ENCODE measurements at places on chromosomes 7 and 10.

DNA sequence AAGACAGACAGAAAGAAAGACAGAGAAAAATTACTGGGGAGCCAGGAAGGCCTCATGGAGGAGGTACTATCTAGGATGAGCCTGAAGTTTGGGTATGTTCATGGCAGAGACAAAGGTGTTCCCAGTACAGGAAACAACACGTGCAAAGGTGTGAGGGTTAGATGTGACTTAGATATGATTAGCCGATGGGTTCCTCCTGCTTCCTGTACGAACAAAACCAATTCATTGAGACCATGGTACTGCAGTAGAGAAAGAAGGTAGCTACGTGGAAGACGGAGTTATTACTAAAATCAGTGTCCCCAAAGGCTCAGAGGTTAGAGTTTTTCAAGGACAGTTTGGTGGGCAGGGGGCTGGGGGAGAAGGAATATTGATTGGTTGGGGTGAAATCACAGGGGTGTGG, 55.2 kb upstream of the CHST3 start:
- DNase-seq, result no peak

- no peak for DNase-seq
Measured at GRCh38 chr10:68212721-68213352, 19.1 kb downstream of the ATOH7 start.

- DNase-seq, result no peak
Measured at GRCh38 chr7:107913851-107914250, 22.9 kb downstream of the DLD start.

GRCh38 chr7:771234-772004, 44.3 kb upstream of the PRKAR1B start:
- no peak for DNase-seq

- DNase-seq, result no peak
Measured at GRCh38 chr10:15735763-15736162, 16.0 kb upstream of the ITGA8 start.

- DNase-seq, result no peak
Measured at GRCh38 chr10:107800061-107800460, 635.6 kb upstream of the SORCS1 start.

GRCh38 chr7:95429241-95429990, 5.4 kb downstream of the PON2 start:
- no peak for DNase-seq

GRCh38 chr7:148367731-148368475, 222.7 kb upstream of the C7orf33 start:
- no peak for DNase-seq

GRCh38 chr7:117349570-117349969, 26.7 kb upstream of the WNT2 start:
- DNase-seq, result no peak

GRCh38 chr7:145331076-145331475, 495.2 kb upstream of the TPK1 start:
- no peak for DNase-seq

DNA sequence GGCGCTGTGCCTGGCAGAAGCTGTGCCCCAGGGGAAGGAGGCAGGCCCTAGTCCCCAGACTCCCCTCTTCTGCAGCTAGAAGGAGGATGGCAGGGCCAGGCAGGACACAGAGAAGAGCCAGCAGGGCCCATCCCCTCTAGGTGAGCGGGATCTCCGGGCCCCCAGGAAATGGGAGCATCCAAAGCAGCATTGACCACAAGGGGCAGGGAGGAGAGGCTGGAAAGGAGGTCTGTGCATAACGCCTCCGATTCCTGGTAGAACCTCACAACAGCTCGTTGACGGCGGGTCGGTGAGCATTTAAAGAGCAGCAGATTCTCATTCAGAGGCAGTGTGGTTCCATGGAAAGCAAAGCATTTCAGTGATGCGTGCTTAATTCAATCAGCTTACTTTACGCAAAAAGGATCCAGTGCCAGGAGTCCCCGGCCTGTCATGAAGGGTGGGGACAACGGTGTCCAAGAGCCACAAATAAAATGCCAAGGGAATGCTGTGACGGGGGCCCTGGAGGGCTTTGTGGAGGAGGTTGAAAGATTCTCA, 41.0 kb downstream of the CLRN3 start:
- DNase-seq, result no peak

DNA sequence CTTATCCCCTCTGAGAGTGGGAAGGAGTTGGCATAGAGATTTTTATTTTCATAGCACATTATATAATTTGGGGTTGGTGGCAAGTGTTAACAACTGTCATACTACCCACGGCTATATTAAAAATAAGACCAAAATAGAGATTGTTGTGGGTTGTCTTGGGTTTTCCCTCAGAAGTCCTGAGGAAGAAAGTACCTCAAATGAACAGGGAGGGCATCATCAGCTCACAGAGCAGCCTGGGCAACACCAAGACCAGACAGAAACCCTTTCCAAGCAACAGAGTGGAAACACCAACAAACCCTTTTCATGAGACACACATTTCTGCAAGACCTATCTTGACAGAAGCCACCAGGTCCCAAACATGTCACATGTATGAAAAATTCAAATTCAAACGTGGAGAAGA, 121.2 kb downstream of the GLI3 start:
- no peak for DNase-seq

DNA sequence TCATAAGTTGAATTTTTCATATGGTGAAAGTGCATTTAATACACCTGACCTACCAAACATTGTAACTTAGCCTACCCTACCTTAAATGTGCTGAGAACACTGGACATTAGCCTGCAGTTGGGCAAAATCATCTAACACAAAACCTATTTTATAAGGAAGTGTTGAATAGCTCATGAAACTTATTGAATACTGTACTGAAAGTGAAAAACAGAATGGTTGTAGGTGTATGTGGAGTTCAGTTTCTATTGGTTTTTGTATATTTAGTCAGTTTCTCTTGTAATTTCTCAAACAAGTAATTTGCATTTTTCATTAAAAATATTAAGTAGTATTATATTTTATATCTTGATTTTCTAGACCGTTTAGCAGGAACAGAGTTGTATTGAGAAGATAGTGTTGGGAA, 15.3 kb downstream of the CCDC7 start:
- no peak for DNase-seq

DNA sequence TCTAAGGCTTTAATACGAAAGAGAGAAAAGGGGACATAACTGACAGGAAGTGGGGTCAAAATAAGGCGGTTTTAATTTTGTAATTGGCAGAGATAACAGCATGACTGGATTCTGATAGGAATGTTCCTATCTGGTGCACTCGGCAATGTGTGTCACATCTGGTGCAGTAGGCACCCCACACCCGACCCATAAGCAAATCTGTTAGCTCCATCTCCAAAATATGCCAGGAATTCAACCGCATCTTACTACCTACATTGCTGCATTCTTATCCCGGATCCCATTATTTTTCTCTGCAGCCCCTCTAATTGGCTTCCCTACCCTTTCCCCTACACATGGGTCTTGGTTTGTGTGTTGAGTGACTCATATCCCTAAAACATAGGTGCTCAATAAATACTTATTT, 19.1 kb upstream of the GALNT11 start:
- DNase-seq, result no peak

DNA sequence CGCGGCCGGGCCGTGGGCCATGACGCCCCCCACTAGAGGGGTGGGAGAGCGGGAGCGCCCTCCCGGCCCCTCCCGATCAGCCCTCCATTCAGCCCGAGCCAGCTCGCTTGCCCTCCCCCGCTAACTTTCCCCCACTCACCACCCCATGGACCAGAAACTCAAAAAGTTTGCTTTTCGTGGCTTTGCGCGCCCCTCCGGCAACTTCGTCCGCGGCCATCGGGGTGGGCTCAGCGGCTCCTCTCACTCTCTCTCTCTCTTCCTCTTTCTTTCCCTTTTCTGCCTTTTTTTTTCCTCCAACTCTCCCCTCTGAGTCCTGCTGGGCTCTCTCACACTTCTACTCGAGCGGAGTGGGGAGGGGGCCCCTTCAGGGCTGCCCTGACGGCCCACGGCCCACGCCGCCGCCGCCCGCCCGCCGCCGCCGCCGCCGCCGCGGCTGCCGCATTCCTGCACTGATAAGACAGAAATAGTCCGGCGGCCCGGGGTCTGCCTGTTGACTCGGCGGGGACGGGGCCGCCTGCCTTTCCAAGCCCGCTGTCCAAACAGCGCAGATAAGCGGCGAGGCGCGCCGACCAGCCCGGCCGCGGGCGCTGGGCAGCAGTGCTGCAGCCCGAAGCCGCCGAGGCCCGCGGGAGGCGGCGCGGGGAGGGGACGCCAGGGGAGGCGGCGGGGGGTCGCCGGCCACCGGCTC, at the start of gene SMARCD3:
SMARCD3 (minus strand) TSS at position 349 of the 688 bp plus-strand sequence; CDS start at position 217, 132 bp downstream.
- no peak for DNase-seq

- peak; percentile 47 for DNase-seq
Measured at GRCh38 chr7:142854372-142855113, at the start of gene EPHB6. TSS of gene EPHB6 (plus strand) at chr7:142855076. CDS start at chr7:142863228, 8,152 bp downstream.

- DNase-seq, result no peak
Measured at GRCh38 chr10:23065181-23065948, 30.0 kb upstream of the MSRB2 start.

- DNase-seq, result no peak
Measured at GRCh38 chr7:7175075-7175695, 7.2 kb upstream of the C1GALT1 start.

DNA sequence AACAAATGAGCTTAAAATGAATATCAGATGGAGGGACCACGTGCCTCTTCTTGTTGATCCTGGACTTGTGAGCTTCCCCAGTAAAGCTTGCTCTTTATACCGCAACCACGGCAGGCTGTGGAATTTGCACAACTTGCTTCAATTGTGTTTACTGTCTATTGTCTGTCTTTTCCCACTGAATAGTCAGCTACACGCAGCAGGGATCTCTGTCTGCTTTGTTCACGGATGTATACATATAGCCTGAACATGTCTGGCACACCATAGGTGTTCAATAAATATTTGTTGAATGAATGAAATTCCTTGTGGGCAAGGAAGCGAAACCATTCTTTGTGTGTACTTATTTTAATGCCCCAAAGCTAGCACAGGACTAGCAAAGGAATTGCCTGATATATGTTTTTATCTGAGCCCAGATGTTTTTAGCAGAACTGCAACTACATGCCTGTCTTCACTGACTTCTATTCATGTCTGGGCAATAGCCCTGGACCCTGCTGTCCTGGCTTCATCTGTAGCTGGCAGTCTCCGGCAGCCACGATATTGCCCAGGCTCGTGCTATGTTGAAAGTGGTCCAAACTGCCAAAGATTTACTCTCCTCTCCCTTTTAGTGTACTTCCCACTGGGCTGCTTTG, 29.9 kb upstream of the IFRD1 start:
- no peak for DNase-seq

GRCh38 chr7:139482662-139483466, 609 bp downstream of the KLRG2 start:
- DNase-seq, result no peak

DNA sequence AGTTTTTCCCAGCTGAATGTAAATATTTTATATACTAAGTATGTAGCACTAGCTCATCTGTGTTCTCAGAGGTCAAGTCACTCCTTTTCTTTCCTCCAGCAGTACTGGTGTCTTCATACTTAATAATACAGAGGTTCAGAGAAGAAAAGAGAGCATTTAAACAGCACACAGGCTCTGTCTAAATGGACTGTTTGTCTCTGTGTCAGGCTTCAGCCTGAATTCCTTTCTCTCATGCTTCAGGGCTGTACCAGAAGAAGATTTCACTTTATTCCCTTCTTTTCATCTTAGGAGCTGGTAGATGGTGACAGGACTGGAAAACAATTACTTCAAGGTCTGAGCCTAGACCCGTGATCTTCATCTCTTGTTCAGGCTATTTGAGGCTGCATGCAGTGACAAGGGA, 51.4 kb upstream of the LYZL2 start:
- DNase-seq, result no peak

DNA sequence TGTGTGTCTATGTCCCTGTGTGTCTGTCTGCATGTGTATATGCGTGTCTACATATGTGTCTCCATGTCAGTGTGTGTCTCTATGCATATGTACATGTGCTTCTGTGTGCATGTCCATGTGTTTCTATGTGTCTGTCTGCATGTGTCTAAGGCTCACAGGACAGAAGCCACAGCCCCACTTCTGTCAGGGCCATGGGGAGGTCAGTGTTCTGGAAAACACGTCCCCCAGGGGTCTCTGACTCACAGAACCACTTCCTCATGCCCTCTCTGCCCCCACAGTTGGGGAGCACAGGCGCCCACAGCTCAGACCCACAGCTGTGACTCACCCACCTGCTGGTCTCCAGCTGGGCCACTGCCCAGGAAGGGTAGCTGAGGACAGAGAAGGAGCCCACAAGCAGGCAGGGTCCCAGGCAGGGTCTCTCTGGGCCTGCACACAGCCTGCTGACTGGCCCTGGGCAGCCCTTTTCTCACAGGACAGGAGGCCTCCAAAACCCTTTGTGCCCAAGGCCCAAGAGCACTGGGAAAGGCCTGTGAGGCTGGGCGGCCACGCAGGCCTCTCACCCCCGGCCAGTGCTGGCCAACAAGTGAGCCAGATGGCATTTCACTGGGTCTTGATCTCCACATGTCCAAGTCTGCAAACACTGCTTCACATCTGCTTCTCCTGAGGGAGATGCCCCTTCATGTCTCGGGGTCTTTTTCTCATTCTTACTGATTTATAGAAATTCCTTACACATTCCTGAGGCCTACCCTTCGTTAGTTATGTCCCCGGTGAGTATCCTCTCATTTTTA, 102.9 kb upstream of the FAM20C start:
- no peak for DNase-seq

- DNase-seq, result no peak
Measured at GRCh38 chr7:51700593-51701215, 384.1 kb upstream of the COBL start.

DNA sequence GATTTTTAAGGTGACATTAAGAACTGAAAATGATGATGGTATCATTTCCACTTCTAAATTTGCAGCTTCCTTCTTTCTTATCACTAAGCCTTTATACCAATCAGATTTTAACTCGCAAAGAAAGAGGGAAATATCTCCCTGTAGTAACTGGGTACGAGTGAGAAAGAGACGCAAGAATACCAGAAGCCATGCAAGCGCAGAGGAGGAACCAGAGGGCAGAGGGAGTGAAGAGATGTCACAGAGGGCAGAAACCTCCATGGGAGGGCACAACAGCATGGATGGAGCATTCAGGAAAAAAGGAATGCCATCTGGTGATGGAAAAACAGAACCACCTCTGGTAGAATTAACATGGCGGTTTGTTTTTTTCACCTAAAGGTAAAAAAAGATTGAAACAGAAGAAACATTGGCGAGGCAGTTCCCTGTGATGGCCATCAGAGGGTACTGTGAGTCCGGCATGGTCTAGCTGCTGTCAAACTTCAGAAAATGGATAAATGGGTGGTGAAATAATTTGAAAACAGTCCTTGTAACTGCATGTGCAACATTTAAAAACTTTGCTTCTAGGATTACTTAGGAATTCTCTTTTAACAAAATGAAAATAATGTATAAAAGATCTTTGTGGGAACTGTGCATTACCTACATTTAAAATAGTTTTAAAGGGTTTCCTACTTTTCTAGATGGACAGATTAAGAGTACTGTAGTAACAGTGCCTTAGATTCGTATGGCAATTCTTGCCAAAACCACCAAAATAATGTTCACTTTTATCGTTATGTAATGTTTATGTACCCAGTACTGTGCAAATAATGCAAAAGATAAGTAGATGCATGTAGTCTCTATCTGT, 91.8 kb downstream of the ARHGAP12 start:
- no peak for DNase-seq

GRCh38 chr10:5504146-5505072, 5.0 kb upstream of the CALML5 start:
- DNase-seq, result no peak

GRCh38 chr10:83310688-83311087, 828.6 kb upstream of the GHITM start:
- DNase-seq, result no peak

- no peak for DNase-seq
Measured at GRCh38 chr10:29486433-29486832, 148.3 kb downstream of the SVIL start.

GRCh38 chr10:59633063-59633462, 76.6 kb downstream of the SLC16A9 start:
- DNase-seq, result no peak

GRCh38 chr7:25659841-25660240, 431.6 kb upstream of the NPVF start:
- no peak for DNase-seq
